Stimulated activated CD4-positive, alpha-beta T cell treated with anti-CD3 and anti-CD28 coated beads, Interleukin-4, amount 100 ng/mL, for 24 hours (primary cell): ENCODE measurements at places on chromosomes 1 and 21.

DNA sequence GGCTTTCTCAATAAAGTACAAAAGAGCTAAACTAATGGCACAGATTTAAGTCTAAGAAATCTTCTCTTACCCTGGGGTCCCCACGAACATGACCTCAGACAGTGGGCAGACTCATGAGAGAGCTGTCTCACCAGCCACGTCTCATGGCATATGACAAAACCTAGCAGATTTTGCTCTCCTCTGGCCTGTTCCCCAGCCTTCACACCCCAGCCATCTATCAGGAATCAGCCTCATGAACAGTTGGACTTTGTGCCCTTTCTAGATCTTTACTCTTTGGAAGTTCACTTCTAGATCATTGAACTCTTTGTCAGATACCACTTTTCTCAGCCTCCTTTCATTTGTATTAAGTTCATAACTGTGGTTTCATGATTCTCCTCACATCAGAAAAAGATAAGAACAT is 14.2 kb upstream of the HSD3B1 start:
- DNase-seq, result no peak

GRCh38 chr1:180392020-180392419 is 110.4 kb downstream of the ACBD6 start:
- DNase-seq, result no peak

DNA sequence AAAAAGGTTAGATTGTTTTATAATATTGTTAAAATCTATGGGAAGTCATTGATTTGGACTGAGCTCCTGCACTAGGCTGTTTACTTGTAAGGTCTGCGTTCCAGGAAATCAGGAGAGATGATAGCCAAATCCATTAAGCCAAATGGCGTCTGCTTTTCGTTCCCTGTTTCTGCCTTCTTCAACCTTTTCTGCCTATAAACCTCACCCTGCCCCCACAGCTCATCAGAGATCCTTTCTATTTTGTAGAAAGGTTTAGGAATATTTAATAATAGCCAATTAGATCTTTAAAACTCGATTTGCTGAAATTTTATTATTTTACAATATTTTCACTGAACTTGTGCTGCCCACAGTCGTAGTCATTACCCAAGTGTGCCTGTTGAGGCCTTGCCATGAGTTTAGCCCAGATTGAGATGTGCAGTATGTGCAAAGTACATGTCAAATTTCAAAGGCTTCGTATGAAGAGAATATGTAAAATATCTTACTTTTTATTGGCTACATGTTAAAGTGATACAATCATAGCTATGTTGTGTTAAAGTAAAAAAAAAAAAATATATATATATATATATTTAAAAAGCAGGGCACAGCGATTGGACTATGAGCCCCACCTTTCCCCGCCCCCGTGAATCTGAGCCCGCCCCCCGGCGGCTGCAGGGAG is 444 bp upstream of the IARS2 start:
- DNase-seq, result no peak

DNA sequence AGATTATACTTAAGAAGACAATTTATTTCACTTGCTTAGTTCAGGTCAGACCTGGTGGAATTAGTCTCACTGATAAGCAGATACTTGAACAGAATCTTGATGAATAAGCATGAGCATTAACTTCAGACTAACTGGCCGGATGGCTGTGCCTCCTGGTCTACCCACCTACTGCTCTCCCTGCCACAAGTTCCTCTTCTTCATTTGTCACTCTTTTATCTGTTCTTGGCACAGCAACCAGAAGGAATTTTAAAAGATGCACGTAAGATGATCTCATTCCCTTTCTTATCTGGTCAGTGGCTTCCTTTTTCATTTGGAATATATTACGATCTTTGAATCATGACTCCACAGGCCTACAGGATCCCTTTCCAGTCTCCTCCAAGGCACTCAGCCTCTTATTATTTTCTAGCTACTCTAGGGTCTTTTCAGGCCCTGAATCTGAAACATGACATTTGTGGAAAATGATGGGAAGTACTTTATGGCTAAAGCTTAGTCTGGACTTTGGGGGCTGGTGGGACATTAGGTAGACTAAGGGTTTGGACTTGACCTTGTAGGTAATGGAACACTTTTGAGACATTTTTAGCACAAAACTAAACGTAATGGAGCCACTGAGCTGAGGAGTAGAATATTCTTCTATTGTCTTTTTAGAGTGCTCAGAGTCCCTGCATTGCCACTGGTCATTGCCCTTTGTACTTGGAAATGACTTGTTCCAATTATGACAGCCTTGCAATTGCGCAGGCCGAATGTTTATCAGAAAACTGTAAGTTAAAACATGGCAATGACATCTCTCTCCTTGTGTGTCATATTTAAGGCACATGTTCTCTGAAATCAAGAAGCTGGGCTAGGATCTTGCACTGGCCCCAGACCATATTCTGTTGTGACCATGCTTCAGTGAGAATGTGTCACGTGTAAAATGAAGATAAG is 16.0 kb downstream of the ST6GALNAC3 start:
- no peak for DNase-seq

- DNase-seq, result no peak
Measured at GRCh38 chr1:177385760-177386698, 215.3 kb downstream of the BRINP2 start.
